ENCODE measurements at places on chromosomes 13 and 19. TPM values are rescaled to one million over a fixed set of nuclear protein-coding genes. Genes with fewer than 3 reads are reported as not detected.

DNA sequence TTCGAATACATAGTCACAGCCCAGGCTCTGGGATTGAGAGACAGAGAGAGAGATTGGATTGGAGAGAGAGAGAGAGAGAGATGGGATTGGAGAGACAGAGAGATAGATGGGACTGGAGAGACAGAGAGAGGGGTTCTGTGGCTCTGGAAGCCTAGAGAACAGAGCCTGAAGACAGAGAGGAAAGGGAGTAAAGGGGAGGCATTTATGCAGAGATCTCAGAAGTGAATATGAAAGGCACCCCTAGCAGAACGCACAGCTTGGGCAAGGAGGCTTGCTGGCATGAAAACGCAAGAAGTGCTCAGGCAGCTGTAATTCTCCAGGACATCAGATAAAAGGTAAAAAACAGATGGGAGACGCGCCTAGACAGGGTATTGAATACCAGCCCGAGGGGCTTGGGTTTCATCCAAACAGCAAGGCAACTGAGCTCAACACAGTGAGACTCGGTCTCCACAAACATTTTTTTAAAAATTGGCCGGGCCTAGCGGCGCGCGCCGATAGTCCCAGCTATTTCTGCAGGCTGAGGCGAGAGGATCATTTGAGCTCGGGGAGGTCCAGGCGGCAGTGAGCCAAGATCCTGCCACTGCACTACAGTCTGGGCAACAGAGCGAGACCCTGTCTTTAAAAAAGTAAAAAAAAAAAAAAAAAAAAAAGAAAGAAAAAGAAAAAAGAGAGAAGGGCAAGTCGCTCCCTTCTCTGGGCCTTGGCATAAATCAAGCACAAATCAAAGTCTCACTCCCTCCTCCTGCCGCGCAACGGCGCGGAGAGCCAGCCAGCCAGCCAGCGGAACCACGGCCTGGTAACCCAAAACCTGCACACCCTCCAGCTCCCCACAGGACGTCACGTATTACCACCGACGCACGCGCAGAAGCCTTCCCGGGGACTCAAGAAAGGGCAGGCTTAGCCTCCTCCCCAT, 774 bp upstream of the PPP2R1A start:
- DNase-seq: peak; percentile 92
- peak overlapping the region; percentile 34 for H3K4me3 ChIP-seq

GRCh38 chr19:49691243-49692146, 579 bp downstream of the CPT1C start:
- H3K4me3 ChIP-seq: no peak overlapping the region
- H3K27ac ChIP-seq: no peak overlapping the region
- no peak for DNase-seq
- H3K27me3 ChIP-seq: no peaks in the 10 kb centered on the region

DNA sequence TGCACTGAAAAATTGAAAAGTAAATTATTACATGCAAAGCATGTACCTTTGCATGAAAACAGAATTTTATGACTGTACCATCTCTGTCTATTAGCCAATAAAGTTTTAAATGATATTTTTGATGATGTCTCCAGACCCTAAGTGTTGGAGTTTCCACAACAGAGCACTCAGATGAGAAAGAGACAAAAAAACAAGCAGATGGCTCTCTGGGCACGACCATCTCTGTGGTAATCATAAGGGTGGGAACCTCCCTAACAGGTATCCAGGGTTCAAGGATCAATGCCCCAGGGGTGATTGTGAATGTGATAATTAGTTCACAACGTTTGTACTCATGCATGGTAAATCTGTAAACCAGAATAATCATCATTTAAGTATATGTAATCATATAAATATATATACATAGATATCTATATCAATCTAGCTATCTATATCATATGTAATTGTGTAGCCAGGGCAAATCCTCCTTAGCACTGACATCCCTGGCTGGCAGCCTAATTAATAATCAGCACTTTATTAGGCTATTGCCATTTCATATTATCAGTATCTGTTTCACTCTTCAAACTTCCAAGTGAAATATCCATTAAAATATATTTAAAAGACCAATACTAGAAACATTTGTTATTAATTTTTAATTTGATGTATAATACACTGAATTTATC, 41.2 kb upstream of the FAM124A start:
- no peaks in the 10 kb centered on the region for H3K36me3 ChIP-seq
- H3K4me3 ChIP-seq: no peak overlapping the region
- H3K27me3 ChIP-seq: no peaks in the 10 kb centered on the region
- no peak overlapping the region for H3K27ac ChIP-seq
- no peak for DNase-seq
- H3K4me1 ChIP-seq: no peaks in the 10 kb centered on the region

DNA sequence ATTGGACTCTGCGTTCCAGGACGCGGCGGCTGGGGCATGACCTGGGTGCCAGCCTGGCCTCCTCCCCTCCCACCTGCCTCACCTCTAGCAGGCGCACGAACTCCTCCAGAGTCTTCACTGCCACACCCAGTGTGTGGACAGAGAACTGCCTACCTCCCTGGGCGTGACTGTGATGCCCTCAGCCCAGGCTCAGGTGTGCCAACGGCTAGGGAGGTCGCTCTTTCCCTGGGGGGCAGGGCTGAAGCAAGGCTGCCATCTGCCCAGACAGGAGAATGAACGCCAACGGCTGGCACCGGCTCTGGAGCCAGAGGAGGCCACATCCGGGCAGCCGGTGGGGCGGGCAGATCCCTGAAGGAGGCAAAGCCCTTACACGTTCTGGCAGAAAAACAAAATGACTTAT, 11.3 kb downstream of the NANOS3 start:
- H3K27me3 ChIP-seq: no peaks in the 10 kb centered on the region
- DNase-seq: no peak
- no peaks in the 10 kb centered on the region for H3K36me3 ChIP-seq
- H3K4me1 ChIP-seq: peaks cover 4% of the 10 kb centered on the region
- H3K4me3 ChIP-seq: no peak overlapping the region

GRCh38 chr13:99062593-99062992, 84.7 kb upstream of the DOCK9 start:
- DNase-seq: no peak
- no peak overlapping the region for H3K4me3 ChIP-seq
- H3K4me1 ChIP-seq: peaks cover 60% of the 10 kb centered on the region
- H3K36me3 ChIP-seq: no peaks in the 10 kb centered on the region

DNA sequence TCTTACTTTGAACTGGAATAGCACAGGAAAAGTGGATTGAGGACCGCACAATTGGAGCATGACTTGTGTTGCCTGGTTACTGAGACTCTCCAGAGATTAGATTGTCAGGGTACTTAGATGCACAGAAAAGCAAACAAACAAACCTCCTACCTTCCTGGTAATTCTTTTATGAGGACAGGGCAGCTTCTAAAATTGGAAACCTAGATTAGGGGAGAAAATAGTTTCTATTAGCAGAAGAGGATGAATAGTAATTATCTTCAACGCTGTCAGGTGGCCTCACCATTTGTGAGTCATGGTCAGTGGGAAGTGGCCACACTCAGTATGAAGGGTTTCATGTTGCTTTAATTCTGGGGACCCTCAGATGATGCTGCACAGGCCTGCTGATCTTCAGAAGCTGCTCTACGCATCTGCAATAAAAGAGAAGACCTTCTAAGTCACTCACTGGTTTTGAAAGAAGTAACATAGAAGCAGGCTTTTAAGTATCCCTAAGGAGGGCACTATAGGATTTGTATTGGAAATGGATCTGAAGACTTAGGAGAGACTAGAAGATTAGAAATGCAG, 106.8 kb downstream of the LACC1 start:
- no peaks in the 10 kb centered on the region for H3K27me3 ChIP-seq
- H3K36me3 ChIP-seq: no peaks in the 10 kb centered on the region
- no peak overlapping the region for H3K27ac ChIP-seq
- H3K4me3 ChIP-seq: no peak overlapping the region

GRCh38 chr13:51501096-51501495, 48.3 kb upstream of the INTS6 start:
- no peak overlapping the region for H3K4me3 ChIP-seq
- DNase-seq: no peak
- no peaks in the 10 kb centered on the region for H3K27me3 ChIP-seq
- H3K4me1 ChIP-seq: no peaks in the 10 kb centered on the region

DNA sequence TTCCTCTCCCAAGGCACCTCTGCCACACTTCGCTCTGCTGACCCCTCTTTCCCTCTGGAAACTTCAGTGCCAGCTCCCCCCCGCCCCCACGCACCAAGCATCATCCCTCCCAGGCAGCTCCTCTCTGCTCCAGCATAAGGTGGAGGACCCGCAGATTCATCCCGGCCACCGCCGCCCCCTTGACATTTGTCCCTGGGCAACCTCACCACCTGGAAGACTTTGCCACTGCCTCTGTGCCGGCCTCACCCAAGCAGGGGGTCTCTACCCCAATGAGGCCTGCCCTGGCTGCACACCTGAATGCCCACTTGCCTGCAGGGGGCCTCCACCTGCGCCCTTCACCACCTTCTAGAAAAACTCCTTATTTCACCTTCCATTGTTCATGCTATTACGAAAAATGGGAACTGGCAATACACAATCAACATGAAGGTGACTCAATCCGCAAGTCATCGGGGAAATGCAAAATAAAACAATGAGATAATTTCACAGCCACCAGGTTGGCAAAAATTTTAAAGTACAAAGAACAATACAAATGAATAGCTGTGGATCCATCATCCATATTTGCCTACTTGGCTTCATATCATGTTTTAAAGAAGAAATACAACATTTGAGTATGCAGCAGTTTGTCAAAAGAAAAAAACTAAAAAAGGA, 21.9 kb downstream of the CCNE1 start:
- H3K27me3 ChIP-seq: peaks cover 50% of the 10 kb centered on the region
- H3K4me3 ChIP-seq: no peak overlapping the region
- H3K27ac ChIP-seq: no peak overlapping the region

DNA sequence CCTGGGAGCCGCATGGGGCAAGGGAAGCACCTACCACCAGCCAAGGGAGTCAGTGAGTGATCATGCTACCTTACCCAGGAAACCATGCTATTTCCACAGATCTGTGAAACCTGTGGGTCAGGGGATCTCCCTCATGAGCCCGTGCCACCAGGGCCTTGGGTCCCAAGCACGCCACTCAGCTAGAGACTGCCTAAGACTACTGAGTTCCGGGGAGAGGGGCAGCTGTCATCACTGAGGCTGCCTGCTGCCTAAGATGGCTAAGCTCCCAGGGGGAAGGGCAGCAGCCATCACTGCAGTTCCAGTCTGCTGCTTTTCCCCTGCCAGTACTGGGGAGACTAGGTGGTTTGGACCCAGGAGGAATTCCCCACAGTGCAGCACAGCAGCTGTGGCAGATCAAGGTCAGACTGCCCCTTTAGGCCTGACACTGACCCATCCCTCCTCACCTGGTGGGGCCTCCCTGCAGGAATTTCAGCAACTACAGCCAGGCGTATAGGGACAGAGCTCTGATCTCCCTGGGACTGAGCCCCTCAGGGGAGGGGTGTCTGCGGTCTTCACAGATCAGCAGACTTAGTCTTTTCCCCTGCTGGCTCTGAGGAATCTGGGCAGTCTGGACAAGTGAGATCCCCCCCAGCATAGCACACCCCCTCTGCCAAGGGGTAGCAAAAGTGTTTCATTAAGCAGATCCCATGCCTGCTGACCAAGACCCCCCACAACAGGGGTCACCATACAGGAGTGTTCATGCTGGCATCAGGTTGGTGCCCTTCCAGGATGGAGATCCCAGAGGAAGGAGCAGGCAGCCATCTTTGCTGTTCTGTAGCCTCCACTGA, 26.9 kb downstream of the VSTM2B start:
- H3K4me3 ChIP-seq: no peak overlapping the region
- H3K36me3 ChIP-seq: no peaks in the 10 kb centered on the region
- H3K27me3 ChIP-seq: peaks cover 4% of the 10 kb centered on the region
- no peak for DNase-seq

DNA sequence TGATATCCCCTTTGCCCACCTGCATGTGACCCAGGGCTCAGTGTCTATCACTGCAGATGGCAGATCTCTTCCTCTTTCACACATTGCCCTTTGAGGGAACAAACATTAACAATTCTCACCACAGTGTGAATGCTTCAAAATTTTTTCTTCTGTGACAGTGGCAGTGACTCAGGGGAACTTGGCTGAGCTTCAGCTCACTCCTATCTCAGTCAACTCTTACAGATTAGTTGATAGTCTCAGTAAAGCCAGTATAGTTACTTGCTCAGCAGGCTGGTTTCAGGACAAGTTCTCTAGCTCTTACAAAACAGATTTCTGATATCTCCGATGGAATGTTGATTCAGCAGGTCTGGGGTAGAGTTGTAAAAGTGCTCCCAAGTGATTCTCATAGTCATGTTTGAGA, 166.9 kb downstream of the DLEU7 start:
- no peaks in the 10 kb centered on the region for H3K4me1 ChIP-seq
- no peak overlapping the region for H3K4me3 ChIP-seq
- no peak overlapping the region for H3K27ac ChIP-seq
- no peaks in the 10 kb centered on the region for H3K36me3 ChIP-seq
- no peak for DNase-seq

DNA sequence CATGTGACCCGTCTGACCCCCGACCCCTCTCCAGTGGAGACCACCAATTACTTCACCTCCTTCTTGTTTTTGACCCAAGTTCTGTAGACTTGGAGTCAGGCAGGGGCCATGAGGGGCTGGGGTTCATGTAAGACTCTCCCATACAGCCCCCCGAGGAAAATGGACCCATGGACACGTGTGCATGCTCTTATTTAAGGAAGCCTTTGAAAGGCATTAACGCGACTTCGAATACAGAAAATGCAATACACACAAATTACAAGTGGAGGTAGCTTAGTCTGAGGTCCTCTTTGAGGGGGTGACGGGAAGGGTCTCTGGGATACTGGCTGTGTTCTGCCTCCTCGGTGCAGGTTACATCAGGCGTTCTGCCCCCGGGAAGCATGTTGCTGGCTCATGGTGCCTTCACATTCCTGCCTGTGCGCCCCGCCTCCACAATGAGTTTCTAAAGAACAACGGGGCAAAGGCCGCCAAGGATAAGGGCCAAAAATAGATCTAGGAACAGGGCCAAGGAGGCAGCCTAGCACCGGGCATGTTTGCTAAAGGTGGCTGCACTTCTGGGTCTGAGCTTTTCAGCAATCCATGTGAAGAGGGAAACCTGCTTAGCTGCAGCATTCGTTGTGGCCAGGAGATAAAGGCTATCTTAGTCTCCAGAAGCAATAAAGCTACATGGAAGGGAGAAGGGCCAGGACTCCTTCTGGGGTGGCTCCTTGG, 54.5 kb downstream of the RAB20 start:
- H3K27me3 ChIP-seq: no peaks in the 10 kb centered on the region
- H3K36me3 ChIP-seq: no peaks in the 10 kb centered on the region

DNA sequence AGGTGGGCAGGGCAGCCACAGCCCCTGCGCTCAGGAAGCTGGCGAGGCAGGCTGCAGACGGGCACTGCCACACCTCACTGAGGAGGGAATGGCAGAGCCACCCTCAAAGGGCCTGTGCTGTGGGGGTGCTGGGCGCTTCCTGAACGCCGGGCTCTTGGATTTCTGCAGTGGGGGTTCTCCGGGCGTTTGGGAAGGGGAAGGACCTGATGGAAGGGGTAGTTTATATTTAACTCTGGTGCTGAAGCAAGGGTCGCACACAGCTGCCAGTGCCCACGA, 10.5 kb downstream of the GNA11 start:
- H3K4me1 ChIP-seq: peaks cover 2% of the 10 kb centered on the region
- DNase-seq: no peak
- H3K36me3 ChIP-seq: no peaks in the 10 kb centered on the region
- H3K4me3 ChIP-seq: no peak overlapping the region

POU2F2 gene
- 0.56 TPM for total RNA-seq

ANGPTL4 gene
- 0.24 TPM for total RNA-seq

KLK6 gene
- total RNA-seq: not detected

PTH2 gene
- total RNA-seq: 0.60 TPM

PPM1N gene
- 7.6 TPM for total RNA-seq

SMIM24 gene
- 1.4 TPM for total RNA-seq

Measured in K562 (cell line).